EH (cell line): ENCODE measurements at places on chromosomes 3 and 15.
A peak's percentile ranks its signal among the peaks of the same experiment; 100 is the strongest.

DNA sequence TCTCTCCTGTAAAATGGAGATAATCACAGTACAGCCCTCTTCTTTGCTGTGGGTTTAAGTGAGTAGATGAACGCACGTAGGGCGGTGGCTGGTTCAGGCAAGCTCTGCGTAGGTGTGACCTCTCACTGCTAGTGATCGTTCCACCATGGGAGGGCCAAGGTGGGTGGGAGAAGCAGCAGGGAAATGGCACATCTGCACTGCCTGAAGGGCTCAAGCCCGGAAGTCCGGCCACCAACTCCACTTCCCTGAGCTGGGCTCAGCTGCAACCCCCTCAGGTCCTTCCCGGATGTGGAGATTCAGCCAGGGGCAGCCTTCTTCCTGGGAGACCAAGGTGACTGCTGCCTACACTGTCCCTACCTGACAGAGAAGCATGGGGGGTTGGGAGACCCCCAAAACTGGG is 102.9 kb downstream of the ADCY5 start:
- DNase-seq = no peak

DNA sequence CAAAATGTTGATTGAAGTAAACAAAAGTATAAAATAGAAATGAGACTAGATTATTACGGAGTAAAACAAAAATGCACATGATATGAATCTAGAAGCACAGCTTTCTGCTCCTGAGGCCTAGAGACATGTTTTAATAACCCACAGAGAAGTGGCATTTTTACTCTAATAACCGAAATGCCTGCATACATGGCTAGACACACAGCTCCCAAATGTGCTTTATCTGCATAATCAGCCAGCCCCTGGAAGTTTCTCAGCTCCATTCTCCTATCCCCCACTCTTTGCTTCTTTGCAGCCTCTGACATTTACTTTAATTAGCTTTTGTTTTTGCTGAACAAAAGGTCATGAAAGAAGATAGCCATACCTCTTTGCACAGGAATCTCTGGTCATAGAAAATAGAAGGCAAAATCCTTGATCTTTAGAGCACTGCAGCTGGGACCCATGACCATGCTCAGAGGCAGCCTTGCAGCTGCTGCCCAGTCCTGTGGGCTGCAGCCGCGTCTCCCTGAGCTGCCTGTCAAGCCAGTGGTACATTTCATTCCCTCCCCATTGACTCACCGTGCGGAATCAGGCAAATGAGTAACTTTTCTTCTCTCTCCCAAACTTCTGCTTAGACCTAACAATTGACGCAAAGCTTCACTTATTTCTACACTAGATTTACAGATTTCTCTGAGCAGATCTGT is at the start of gene VEPH1:
Gene VEPH1, minus strand, starts transcription at position 501 of the 680 bp plus-strand sequence. CDS start 8,067 bp downstream, outside the sequence.
- DNase-seq = peak; percentile 71

DNA sequence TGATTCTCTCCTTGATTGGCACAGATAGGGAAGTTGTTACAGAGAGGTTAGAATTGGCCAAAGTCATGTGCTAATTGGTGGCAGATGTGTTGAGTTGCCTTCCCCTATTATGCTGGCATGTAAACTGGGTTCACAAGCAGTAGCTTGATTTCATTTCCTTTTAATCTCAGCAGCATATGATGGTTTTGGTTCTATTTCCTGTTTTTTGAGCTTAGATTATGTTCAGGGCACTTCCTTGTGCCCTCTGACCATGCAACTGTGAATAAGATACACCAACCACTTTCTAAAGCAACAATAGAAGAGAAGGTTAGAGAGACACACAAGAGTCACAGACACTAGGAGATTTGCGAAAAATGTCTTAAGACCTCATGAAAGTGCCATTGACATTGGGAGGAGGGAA is 16.5 kb downstream of the HPS3 start:
- peak; percentile 3 for DNase-seq

DNA sequence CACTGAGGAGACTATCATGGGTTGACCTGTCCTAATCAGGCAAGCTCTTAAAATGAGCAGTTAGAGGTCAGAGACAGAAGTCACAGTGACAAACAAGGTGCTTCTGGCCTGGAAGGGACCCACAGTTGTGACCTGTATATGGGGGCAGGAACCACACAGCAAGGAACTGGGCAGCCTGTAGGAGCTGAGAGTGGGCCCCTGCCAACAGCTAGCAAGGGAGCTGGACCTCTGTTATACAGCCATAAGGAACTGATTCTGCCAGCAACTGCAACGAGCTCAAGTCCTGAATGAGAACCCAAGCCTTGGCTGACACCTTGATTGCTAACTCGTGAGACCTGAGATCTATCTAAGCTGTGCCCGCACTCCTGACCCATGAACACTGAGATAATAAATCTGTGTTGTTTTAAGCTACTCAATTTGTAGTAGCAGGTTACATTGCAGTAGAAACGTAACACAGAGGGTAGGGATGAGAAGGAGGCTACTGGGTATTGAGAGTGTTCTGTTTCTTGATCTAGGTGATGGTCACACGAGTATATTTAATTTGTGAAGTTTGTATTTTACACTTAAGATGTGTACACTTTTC is 44.5 kb upstream of the MAGI1 start:
- DNase-seq = no peak

GRCh38 chr15:22895465-22896190 is 57.2 kb downstream of the NIPA2 start:
- peak; percentile 73 for DNase-seq

DNA sequence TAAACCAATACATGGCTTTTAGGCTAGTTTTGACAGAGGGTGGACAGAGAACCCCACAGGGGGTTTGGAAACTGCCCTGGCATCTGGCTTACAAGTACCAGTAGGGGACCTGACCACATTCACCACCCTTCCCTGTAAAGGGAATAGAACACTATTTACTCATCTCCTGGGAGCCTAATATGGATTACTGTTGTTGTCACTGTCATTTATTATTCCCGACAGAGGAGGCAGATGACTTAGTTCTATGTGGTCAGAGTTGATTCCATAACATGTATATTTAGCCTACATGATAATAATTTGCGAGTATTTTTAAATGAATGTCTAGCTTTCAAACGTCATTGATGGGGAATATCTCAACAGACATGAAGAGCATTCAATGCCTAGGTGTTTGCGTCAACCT is 15.9 kb downstream of the ZBTB38 start:
- DNase-seq = peak; percentile 76

DNA sequence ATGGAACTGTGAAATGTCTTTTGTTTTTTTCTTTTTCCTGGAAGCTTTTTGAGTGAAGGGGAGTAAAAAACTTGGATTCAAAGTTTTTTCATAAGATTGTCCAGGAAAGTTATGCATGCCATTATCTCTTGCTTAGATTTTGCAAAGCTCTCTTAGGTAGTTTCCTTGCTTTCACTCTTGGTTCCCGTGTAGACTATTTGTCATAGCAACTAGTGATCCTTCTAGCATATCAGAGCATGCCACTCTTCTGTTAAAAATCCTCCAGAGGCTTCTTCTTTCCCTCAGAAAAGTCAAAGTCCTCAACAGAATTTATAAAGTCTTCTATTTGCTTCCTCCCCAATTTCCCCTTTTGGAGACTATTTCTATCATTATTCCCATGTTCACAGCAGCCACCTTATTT is 21.1 kb downstream of the GTF2E1 start:
- peak; percentile 24 for DNase-seq

DNA sequence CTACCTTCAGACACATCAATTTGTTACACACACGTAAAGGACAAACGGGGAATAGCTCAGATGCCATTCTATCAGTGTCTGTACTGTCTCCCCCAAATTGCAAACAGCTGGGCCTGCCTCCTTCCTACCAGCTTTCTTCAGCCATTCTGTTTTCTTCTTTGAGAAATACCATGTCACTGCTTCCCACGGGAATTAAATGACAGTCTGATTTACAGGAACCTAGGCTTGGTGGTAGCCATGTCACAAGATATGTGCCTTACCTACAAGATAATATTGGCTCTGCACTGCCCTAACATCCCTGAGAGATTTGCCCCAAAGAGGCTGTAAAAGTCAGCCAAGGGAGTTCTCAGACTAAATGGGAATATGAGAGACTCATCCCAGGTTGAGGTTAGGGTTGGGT is 308.3 kb downstream of the LRTM1 start:
- no peak for DNase-seq

- DNase-seq = no peak
Measured at GRCh38 chr15:57917998-57918397, 147.5 kb downstream of the ALDH1A2 start.

DNA sequence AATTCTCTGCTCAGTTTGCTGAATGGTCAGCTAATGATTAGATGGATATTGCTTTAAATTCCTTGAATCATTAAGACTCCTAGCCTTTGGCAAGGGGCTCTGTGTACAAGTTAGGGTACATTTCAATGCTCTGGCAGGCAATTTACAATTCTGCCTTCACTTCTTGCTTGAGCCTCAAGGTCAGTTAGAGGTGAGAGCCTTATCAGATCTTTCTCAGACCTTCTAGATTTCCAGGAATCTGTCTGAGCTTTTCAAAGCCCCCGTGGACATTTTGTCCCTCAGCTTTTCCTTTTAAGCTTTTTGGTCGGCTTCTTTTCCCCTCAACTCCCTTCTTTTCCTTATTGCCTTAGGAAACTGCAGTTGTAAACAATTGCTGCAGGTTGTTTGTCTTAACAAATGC is 34.7 kb downstream of the TGM4 start:
- no peak for DNase-seq

GRCh38 chr15:51992953-51993352 is 21.4 kb upstream of the LEO1 start:
- DNase-seq = peak; percentile 8

GRCh38 chr3:21564531-21564930 is 186.5 kb downstream of the ZNF385D start:
- DNase-seq = no peak

- peak; percentile 51 for DNase-seq
Measured at GRCh38 chr3:38031022-38031994, 1.9 kb upstream of the PLCD1 start.

DNA sequence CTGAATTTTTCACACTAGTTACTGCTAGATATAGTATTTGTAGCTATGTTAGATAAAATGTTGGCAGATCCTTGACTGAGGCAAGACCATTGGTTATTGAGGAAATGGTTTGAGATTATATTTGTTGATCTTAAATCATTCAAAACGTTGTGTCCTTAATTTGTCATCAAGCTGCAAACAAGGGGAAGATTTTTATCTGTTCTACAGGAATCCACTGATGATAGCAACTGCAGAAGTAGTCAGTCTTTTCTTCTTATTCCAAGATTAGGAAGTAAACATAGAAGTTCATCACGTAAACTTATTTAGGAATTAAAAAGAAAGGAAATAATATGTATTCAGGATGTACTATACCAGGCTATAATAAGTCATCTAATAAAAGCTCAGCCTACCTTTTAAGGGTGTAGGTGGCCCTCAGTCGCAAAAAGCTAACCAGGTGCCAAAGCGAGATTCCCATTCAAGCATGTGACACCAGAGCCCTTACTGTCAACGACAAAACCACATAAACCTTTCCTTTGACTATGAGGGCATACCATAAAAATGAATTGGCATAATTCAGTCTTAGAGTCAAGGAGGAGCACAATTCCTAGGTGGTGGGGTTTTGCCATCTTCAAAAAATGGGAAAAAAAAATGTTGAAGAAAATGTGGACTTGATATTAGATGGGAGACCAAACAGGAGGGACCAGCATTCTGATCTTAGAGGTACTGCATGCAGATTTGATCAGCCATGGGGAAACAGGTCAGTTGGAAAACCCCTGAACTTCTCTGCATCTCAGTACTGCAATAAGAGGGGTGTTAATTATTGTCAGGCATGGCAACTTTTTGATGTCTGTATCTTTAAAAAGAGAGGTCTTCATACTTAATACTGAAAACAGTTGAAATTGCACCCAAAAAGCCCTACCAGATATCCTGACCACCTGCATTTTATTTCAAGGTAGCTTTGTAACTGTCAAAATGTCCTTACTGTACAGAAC is 212.5 kb upstream of the UBE2E1 start:
- DNase-seq = no peak

DNA sequence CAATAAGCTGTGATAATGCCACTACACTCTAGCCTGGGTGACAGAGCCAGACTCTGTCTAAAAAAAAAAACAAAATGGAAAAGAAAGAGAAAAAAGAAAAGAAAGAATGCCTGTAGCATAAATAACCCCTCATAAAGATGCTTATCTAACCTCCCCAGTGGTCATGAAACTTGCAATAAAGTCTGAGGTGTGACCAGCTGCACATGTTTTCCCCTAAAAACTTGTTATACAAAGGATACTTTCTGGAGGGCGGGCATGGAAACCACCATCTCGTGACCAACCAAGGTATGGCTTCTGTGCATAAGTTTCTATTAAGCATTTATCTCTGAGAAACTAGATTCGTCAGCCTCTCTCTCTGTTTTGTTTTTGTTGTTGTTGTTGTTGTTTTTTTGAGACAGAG is 21.8 kb downstream of the CCDC32 start:
- peak; percentile 11 for DNase-seq

DNA sequence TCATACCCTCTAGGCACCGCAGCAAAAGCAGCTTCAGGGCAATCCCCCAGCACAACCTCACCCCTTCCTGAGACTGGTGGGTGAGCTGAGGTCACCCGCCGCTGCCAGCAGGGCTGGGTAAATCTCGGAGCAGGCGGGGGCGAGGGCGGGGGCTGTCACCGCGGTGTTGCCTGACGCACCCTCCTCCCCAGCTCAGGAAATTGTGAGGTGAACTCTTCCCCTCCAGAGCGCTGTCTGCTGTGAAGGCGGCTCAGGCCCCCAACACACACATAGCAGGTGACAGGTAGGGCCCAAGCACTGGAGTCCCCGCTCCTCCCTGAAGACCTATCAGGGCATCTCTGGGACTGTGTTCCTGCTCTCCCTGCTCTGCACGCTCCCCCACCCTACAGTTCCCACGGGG is 30.2 kb upstream of the FURIN start:
- DNase-seq = no peak

DNA sequence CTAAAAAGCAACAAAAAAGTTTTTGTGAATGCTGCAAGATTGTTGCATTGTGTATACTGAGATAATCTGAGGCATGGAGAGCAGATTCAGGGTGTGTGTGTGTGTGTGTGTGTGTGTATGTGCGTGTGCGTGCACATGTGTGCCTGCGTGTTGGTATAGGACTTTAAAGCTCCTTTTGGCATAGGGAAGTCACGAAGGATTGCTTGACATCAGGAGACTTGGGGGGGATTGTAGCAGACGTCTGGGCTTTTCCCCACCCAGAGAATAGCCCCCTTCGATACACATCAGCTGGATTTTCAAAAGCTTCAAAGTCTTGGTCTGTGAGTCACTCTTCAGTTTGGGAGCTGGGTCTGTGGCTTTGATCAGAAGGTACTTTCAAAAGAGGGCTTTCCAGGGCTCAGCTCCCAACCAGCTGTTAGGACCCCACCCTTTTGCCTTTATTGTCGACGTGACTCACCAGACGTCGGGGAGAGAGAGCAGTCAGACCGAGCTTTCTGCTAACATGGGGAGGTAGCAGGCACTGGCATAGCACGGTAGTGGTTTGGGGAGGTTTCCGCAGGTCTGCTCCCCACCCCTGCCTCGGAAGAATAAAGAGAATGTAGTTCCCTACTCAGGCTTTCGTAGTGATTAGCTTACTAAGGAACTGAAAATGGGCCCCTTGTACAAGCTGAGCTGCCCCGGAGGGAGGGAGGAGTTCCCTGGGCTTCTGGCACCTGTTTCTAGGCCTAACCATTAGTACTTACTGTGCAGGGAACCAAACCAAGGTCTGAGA is 4.7 kb downstream of the BHLHE40 start:
- DNase-seq = peak; percentile 83
